ENCODE measurements at places on chromosomes 12 and 14. TPM values are rescaled to one million over a fixed set of nuclear protein-coding genes. Genes with fewer than 3 reads are reported as not detected.

- DNase-seq: peak; percentile 46
Measured at GRCh38 chr12:106108185-106108835, 30.4 kb downstream of the NUAK1 start.

DNA sequence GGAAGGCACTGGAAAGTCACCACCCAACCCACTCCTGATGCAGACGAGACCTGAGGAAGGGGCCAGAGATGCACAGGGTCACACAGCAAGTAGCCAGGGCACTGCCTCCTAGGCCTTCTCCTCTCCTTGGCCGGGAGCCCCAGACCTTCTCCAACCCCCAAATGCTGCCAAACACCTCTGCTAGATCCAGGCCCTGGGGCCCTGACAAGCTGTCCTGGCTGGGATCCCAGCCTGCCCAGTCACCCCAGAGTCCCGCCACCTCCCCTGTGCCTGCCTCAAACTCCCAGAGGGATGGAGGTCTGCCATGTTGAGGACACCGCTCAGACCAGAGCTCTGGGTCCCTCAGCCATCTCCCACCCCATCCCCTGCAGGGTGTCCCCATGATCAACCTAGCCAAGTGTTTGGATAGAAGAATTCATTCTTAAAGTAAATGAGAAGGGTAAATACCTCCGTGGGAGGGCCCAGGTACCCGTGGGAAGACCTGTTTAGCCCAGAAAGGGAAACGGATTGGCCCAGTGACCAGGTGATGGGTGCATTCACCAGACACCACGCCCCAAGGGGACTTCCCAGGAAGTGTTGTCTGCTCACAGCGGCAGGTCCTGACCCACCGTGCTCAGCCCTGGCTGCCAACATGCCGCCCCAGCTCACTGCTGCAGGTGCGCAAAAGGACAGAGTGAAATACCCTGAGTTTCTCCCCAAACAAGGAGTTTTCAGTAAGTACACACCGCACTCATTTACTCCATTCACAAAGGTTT, 4.6 kb upstream of the DIO3 start:
- no peak for DNase-seq

DNA sequence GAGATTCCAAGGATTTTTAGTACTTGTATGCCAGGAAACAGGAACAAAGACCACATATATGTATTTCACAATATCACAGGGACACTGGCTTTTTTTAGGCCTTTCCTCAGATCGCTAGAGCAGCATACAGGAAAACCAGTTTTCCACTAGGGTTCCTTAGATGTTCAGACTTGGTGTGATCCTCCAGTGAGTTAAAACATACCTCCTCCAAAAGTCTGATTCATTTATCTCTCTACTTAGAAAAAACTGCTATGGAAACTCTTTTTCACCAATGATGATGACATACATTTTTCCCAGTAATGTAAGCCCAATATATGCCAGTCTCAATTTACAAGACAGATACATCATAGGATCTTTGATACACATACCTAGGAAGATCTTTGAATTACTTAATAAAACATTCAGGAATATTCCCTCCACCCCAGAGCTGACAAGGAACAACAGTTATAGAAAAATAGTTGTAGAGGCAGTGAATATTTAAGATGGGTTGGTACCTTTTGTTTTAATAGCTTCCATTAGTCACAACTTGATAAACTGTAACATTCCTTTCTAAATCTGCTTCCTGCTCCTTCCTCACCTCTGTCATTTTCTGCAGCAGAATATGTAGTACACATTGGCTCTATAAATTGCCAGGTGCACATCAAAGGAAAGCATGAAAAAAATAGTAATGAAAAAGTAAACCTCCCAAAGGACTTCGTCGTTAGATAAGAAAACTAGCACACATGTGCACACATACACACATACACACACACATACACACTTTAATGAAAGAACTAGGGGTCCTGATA, 27.5 kb downstream of the BCAT1 start:
- DNase-seq: no peak

Gene HSP90B1
- 781 TPM for total RNA-seq

GRCh38 chr14:71244341-71244740, 337.1 kb downstream of the PCNX1 start:
- DNase-seq: no peak

Data from lung (tissue), 17 donors.